ENCODE measurements at places on chromosomes 7 and 10.
A peak's percentile ranks its signal among the peaks of the same experiment; 100 is the strongest.

DNA sequence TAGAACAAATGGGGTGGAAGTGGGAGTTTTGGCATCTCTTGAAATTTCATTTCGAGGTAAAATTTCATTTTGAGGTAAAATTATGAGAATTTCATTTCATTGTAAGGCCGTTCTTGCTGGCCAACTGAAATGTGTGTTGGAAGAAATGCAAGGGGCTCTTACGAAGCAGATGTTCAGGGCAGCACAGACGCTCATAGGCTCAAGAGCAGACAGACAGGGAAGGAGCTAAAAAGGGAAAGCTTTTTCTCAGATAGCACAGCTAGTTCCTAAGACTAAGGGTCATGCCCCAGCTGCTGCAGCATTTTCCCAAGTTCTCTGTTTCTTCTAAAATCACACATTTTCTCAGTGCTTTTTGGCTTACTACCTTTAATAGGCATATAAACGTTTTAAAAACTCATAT is 65.1 kb upstream of the SFMBT2 start:
- DNase-seq: no peak

DNA sequence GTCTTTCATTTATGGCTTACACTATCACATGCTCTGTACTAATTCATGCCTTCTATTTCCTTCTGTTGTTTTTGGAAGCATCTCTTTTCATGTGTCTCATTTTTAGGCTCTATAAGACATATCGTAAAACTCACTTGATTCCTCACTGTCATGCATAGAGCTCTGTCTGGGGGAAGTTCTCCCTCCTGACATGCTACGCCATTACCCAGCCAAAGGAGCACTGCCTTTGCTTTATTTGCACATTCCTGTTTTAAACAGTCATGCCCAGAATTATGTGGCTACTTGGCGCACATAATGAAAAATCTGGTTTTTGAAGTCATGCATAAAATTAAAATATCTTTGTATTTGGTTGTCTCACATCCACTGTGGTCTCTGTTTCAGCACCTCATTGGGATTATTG is 17.6 kb upstream of the AKR1C3 start:
- no peak for DNase-seq

GRCh38 chr7:33217595-33217994 is 88.2 kb downstream of the BBS9 start:
- no peak for DNase-seq

DNA sequence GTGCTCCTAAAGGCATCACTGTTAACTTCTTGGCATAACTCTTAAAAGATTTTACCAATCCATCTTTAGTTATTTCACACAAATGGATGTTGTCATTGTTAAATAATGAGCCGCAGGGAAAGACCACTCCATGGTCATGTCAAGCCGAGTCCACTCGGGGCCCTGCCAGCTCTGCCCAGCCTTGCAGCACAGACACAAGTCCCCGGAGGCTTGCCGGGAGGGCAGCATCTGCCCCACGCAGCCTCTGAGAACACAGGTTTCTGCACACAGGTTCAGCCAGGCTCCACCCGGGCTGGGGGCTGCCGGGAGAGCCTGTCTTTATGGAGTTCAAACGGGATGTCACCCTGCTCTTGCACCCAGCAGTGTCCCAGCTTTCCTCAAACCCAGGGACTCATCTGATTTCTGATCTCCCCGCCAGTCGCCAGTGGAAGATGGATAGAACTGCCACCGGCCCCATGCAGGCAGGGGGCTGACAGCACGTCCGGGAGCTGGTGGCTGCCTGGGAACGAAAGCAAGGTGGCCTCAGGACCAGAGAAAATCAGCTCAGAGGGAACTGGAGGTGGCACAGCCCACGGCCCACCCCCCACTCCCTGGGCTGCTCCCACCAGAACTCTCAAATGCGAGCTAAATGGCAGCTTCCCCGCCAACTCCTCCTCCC is 156.2 kb downstream of the TCERG1L start:
- no peak for DNase-seq

DNA sequence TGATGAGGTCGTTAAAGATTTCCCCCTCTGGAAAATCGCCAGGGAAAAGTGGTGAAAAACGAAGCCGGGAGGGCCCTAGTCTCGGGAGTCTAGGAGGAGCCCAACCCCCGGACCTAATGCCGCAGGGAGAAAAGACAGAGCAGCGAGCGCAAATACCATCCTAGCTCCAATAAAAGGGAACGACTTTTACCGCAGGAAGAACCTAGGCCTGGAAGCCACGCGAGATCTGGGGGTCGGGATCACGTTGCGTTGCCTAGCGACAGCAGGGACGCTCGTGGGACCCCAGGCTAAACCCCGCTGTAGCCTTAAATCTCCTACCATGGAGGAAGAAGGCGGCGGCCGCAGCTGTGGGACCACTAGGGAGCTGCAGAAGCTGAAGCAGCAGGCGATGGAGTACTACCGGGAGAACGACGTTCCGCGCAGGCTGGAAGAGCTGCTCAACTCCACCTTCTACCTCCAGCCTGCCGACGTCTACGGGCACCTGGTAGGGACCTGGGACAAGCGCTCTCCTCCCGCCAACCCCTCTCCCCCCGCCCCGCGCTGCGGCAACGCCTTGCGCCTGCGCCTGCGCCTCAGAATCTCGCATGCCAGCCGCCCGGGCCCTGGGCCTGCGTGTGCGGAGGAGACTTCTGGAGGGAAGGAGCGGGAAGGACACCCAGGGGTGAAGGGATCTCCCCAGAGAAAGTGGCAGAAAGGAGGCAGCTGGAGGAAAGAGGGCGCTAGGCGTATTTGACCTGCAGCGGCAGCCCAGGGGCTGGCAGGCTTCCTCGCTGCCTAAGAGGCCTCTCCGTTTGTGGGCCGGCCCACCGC is at the start of gene ENO4:
ENO4 (plus strand) TSS at position 252 of the 810 bp plus-strand sequence; CDS start at position 320, 68 bp downstream.
- DNase-seq: peak; percentile 69

DNA sequence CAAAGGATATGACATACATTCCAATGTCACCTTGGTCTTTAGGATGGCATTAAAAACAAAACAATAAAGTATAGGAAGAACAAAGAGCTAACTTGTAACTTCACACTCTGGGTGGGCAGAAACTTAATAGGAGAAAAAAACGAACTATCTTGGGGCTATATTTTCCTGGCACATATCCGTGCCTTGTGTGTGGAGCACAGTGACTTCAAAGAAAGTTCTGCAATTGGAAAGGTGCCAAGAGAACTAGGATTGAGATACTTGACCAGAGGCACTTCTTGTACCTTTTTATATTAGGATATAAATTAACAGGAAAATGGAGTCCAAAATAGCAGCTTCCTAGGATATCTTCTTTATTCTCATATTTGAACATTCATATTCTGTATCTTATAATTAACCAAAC is 148.4 kb downstream of the SEMA3D start:
- no peak for DNase-seq

GRCh38 chr7:133830081-133830480 is 297.1 kb upstream of the LRGUK start:
- DNase-seq: no peak

- DNase-seq: no peak
These were observed 240.4 kb downstream of the CAMK1D start for GRCh38 chr10:12589791-12590190.

Measured in frontal cortex (tissue), 4 donors.